ENCODE measurements at places on chromosomes 11 and 22.

GRCh38 chr22:44855855-44856254 lies 103.5 kb downstream of the ARHGAP8 start:
- DNase-seq = no peak

DNA sequence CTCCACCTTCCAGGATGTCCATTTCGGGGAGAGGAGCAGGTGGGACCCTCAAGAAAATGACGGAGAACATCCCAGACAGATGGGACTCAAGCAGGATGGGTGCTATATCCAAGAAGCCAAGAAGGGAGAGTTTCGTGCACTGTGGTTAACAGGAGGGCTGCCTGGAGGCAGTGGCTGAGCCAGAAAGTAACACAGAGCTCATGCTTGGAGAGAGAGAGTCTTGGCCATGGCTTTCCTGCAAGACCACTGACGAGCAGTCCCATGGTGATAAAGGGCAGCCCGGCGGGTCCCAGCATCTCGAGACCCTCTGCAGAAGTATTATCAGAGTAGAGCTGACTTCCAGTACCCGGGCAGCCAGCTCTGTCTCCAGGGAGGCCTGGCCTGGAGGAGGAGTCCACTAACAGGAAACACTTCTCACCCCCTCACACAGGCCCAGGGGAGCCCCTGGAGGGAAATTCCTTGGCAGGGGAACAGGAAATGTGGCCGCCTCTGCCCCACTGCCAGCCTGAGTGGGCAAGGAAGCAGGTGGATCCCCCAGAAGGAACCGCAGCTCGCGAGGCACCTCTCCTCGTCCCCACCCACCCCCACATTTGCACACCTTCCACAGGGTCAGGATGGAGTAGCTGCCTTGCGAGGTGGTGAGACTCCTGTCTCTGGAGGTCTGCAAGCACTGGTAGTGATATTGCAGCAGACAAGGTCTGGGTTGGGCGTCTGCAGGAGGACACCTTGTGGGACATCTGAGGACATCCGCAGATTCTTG lies 32.2 kb downstream of the CYTH4 start:
- no peak for DNase-seq

GRCh38 chr22:41842996-41843970 lies 10.4 kb downstream of the SREBF2 start:
- DNase-seq = no peak

DNA sequence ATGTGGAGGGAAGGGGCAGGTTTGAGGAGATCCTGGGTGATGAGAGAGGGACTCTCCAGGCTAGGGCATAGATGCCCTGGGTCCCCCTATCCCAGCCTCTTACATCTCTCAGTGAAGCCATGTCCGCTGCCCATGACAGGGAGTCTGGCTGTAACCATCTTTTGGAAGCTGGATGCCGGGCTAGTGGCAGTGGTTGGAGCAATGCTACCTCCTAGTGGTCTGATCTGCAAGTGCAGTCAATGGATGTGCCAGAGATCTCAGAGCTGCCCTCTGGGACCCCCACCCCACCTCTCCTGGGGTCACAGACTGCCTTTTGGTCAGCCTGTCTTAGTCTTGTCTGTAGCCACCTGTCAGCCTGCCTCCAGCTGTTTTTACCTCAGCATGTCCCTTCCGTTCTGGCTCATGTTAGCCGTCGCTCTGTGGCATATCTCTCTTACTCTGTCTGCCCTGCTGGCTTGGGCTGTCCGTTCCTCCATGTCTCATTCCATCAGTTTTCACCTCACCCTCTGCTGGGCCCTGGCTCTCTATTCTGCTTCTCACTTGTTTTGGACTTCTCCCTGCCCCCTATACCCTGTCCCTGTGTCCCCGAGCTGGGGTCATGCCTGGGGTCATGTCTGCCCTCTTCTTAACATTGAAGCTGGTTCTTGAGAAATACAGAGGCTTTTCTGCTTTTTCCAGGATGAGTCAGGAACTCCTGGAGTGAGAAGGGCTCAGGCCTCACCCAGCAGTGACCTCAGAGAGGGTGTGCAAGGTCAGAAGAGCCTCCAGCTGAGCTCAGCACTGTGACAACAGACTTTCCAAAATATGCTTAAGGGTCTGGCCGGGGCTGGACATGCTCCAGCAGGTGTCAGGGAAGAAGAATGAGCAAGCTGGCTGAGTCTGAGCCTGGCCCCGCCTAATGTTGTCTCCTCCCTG lies 52.0 kb upstream of the THY1 start:
- DNase-seq = peak; percentile 82

DNA sequence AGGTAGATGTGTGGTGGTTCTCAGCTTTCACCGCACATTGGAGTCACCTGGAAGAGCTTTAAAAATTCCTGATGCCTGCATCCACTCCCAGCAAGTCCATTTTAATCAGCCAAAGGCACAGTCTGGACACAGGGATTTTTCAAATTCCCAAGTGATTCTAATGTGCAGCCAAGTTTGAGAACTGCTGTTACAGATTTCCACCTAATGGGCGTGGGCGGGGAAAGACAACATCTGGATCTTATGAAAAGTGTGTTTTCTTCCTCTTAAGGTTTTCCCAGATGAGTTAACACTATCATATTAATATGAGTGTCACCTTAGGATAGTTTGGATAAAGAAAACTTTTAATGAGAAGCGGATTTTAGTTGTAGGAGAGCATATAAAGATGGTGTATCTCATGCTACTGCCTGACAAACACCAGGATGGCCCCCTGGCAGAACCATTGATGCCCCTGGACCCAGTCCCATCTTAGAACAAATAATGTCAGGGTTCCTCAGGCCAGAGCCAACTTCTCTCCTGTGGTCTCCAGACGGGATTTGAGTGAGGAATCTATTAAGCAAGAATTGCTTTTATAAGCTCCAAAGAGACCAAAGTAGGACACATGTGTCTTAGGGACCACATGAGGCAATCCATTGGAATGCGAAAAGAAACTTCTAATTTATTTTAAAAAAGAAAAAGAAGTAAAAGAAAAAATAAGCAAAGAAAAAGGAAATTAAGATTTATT lies 31.9 kb downstream of the POU2AF1 start:
- no peak for DNase-seq

DNA sequence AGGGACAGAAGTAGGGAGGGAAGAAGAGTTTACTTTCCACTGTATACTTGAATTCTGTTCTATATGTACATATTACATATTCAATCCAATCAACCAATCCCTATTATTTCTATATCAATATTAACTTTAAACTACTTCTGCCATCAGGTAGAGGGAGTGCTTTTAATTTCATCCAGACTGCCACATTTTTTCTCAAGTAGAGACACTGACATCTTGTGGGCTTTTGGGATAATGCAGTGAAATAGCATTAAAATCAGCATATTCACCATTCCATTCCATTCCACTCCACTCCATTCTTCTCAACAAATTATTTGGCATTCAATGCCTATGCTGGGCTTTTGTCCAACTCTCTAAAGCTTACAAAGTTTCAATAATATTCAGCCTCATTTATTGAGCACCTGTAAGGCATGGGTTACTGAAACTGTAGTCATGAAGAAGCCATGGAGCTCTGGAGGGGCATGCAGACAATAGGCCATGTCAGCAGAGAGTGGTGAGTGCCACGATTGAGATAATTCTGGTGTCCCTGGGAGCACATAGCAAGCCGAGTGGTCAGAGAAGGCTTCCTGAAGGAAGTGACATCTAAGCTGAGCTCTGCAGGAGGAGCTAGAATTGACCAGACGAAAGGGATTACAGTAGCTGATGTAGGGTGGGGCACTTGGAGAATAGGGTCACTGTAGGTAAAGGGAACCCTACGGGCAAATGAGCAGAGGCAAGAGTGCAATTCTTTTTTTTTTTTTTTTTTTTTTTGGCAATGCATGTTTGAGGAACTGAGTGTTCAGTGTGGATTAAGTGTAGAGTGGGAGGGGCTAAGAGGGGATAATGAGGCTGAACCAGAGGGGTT lies 12.8 kb upstream of the CLPB start:
- DNase-seq = peak; percentile 72
